Suprapubic skin (tissue), 4 donors: ENCODE measurements at places on chromosomes 1 and 21. TPM values are rescaled to one million over a fixed set of nuclear protein-coding genes. Genes with fewer than 3 reads are reported as not detected.

GRCh38 chr1:119004129-119004527, 16.0 kb upstream of the TBX15 start:
- no peak for DNase-seq

GRCh38 chr1:163614361-163614760, 292.6 kb downstream of the NUF2 start:
- no peak for DNase-seq

GRCh38 chr1:220882061-220882891, 3.0 kb downstream of the HLX start:
- no peak for DNase-seq

GRCh38 chr1:180616439-180616838, 15.4 kb upstream of the XPR1 start:
- DNase-seq = no peak

DNA sequence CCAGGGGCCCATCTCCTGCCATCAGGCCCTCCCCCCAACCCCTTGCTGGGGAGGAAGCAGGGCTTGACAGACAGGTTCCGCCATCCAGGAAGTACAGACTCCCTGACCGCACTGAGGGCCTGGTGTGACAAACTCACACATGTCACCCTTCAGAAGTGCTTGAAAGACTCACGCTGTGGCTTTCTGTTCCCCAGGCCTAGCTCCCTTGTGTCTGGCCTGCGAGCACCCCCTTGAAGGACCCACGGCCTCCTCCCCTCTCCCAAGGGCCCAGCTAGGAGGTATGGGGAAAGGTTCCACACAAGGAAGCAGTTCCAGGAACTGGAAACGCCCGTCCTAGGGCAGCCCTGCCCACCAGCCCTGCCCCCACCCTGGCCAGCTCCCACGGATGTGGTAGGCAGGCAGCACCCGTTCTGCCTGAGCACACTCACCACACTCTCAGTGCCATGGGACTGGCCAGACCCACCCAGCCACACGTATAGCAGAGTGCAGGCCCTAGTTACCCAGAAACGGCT, 26.7 kb downstream of the SLC2A1 start:
- DNase-seq = peak; percentile 79

DNA sequence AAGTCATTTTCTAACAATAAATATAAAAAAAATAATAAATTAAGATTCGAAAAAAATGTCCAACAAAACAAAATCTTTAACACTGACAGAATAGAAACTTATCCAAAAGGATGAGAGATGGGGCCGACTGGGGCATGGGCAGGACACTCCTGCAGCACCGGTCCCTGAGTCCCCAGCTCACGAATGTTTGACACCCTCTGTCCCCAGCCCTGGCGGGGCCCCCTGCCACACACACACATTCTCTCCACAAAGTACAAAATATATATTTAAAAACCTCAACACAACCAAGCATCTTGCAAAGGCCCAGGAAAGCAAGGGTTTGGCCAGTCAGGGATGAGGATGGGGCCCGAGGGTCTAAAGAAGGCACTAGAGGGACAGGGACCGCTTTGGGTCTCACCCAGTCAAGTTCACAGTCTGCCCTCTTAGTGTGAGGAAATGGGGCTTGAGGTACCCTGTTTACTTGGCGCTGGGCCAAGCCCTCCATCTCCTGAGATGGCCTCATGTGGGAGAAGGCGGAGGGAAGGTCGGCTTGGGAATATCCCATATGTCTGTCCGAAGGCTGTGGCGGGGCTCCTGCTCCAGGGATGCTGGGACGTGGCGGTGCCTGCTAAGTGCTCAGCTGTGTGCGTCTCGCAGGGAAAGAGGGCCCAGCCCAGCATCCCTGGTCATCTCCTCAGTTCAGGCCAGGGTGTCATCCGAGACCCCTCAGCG, 31.3 kb downstream of the EPHA2 start:
- DNase-seq = no peak

- no peak for DNase-seq
These were observed 639.5 kb downstream of the MATN1 start for GRCh38 chr1:30083800-30084464.

- no peak for DNase-seq
These were observed 53.2 kb downstream of the RIPK4 start for GRCh38 chr21:41713495-41714281.

DNA sequence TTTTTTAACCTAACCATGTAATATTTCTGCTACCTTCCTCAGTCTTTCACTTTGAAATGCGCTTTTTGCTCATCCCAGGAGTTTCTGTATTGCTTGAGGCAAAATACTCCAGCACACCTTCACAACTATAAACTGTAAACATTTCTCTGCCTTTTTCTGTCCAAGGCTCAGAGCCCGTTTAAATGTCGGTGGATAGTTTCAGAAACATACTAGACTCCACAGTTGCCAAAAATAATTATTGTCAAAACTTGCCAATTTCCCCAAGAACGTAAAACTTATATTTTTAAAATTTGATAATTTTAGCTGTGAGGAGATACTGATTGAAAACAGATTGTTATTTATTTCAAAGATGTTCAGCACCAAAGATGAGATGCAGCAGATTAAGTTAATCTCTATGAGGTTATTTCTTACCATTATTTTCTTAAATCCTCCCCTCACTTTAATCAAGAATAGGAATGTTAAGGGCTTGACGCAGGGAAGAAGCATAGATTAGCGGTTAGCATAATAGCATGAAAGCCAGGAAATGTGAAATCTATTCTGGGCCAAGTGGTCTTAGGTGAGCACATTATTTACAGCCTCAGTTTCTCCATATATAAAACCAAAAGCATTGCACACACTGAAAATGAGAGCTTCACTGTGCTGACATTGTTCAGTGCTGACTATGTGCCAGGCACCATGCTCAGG, 91.5 kb upstream of the ESRRG start:
- no peak for DNase-seq

RPE65 gene
- not detected for total RNA-seq

CYP4A11 gene
- not detected for total RNA-seq

ANKRD34A gene
- not detected for total RNA-seq

DNA sequence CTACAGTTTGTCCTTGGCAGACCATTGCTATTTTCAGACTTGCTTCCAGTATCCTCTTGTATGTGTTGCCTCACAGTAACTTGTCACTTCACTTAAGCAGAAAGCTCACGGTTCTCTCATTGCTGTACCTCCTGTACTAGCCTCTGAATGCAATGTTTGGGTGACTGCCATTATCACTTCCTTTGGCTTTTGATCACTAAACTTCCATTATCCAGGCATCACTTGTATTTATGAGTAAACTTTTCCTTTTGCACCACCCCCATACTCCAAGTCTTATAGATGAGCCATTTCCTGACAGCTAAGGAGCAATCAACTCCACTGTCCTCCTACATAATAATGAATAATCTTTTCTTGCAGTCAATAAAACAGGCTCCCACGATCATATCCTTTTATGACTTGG, 255.3 kb downstream of the PDE4B start:
- DNase-seq = no peak

GRCh38 chr1:96464066-96464465, 257.5 kb upstream of the PTBP2 start:
- DNase-seq = no peak

DNA sequence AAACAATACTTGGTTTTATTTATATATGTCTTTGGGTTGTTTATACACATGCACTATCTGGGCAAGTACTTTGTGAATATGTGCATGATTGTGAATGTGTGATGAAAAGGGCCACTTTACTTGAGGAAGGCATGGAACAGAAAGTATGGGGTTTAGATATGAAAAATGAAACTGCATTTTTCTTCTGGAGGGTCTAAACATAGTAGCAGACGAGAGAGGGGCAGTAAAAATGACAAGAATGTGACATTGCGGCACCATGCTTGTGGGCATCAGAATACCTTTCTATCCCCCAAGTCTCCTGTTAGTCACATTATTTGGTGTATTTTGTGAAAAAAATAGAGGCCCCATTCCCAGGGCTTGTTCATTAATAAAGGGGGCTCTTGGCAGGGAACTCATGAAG, 15.4 kb upstream of the MPZL1 start:
- DNase-seq = no peak

DNA sequence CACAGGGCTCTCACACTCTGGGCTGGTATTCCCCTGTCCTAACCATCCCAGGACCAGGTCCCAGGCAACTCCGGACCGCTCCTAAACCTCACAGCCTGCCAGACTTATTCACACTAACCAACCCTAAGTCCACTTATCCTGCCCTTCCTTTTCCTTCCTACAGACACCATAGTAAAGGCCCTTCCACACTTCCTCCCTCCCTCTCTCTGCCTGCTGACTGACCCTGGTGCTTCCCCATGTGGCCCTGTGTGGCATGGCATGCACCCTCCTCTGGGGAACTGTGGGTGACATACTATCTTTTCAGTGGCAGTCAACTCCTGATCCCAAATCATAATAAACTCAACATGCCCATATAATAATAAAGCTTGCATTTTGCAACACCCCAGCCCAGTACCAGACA, 155.1 kb upstream of the DNAH14 start:
- DNase-seq = no peak

DNA sequence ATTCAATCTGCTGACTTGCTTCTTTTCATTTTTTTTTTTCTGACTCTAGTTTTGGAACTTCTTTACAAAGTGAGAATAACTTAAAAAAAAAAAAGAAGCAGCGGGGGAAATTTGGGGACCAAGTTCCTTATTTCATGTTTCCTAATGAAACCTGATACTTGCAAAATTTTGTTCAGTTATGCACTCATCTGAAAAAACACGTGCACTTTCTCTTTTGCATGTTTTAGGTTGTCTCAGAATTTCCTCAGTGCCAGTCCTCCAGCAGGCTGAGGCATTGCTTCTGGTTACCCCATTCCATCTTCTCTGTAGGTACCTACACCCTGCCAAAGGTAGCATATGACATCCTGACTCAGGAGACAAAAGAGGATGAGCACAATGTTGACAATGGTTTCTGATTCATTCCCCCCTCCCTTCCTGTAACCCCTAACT, 299.7 kb downstream of the GRIK1 start:
- DNase-seq = no peak

- DNase-seq = no peak
These were observed 68.5 kb upstream of the DUSP10 start for GRCh38 chr1:221810406-221810805.

GRCh38 chr1:36115200-36115669, 9.8 kb downstream of the COL8A2 start:
- DNase-seq = no peak

DNA sequence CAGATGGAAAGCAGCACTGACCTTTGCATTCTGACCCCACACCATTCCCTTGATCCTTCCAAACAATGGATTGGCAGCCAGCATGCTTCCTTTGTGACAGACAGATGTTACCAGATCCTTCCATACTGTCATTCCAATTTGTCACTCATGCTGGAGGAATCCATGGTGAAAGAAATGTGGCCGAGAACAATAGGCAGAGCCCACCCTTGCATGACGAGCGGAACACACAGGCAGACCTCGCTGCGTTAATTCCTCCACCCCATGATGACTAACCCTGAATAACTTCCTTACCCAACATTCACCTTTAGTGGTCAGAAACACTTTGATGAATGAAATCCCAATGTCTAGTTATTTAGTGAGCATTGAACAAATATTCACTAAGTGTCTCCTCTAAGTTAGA, 45.1 kb downstream of the PDPN start:
- peak; percentile 7 for DNase-seq
